ENCODE measurements at places on chromosomes 5 and 9.

- DNase-seq: no peak
Measured at GRCh38 chr5:128083811-128084227, 253 bp downstream of the SLC12A2 start.

GRCh38 chr5:57335092-57335660, 147.4 kb downstream of the ACTBL2 start:
- DNase-seq: no peak

DNA sequence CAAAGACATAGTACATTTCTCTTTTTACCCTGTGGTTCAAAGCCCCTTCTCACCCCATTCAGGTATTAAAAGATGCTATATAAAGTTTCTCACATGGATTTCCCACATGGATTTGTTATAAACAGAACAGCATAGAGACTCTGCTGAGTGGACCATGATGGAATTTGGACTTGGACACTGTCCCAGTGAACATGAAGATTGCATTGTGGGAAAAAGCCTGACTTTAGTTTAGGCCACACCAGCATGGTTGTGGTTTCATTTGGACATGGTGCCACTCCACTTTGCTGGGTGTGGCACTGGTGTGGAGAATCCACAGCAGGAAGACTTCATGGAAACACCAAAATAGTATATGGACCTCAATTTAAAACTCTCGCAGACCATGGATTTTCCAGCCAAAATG, 124.6 kb downstream of the ARHGAP26 start:
- no peak for DNase-seq

GRCh38 chr9:126317513-126317912, 9.1 kb upstream of the MVB12B start:
- no peak for DNase-seq

GRCh38 chr9:129720181-129720864, 32.5 kb downstream of the PTGES start:
- peak; percentile 45 for DNase-seq

- DNase-seq: peak; percentile 89
Measured at GRCh38 chr5:160165137-160166068, 46.2 kb upstream of the PWWP2A start.

GRCh38 chr9:21653091-21653490, 149.3 kb upstream of the MTAP start:
- DNase-seq: no peak

- no peak for DNase-seq
Measured at GRCh38 chr9:76528642-76529190, 69.7 kb downstream of the GCNT1 start.

GRCh38 chr9:38687389-38687842, 32.5 kb downstream of the FAM240B start:
- no peak for DNase-seq

DNA sequence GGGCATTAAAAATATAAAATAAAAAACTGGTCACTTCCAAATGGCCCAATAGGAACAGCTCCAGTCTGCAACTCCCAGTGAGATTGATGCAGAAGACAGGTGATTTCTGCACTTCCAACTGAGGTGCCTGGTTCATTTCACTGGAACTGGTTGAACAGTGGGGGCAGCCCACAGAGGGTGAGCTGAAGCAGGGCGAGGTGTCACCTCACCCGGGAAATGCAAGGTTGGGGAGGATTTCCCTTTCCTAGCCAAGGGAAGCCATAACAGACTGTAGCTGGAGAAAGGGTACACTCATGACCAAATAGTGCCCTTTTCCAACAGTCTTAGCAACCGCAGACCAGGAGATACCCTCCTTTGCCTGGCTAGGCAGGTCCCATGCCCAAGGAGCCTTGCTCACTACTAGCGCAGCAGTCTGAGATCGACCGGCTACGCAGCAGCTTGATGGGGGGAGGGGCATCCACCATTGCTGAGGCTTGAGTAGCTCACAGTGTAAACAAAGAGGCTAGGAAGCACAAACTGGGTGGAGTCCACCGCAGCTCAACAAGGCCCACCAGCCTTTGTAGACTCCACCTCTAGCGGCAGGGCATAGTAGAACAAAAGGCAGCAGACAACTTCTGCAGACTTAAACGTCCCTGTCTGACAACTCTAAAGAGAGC, 12.7 kb downstream of the RLN1 start:
- peak; percentile 73 for DNase-seq

DNA sequence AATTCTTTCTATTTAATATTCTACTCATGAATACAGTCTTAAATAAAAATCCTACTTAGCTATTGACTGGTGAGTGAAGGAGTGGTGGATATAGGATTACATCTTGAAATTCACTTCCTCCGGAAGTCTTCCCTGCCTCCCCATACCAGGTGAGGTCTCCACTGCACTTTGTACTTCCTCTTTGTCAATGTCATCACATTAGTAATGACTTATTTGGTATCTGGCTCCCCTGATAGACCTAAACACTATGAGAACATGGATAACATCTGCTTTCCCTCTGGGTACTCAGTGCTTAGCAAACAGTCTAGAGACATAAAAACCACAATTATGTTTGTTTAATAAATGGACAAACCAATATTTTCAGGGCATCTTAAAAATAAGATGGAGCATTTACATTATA, 532.1 kb downstream of the PDE4D start:
- no peak for DNase-seq

GRCh38 chr5:6317116-6317798, 61.1 kb downstream of the MED10 start:
- DNase-seq: no peak

GRCh38 chr5:154603953-154604679, 126.1 kb upstream of the HAND1 start:
- DNase-seq: no peak

DNA sequence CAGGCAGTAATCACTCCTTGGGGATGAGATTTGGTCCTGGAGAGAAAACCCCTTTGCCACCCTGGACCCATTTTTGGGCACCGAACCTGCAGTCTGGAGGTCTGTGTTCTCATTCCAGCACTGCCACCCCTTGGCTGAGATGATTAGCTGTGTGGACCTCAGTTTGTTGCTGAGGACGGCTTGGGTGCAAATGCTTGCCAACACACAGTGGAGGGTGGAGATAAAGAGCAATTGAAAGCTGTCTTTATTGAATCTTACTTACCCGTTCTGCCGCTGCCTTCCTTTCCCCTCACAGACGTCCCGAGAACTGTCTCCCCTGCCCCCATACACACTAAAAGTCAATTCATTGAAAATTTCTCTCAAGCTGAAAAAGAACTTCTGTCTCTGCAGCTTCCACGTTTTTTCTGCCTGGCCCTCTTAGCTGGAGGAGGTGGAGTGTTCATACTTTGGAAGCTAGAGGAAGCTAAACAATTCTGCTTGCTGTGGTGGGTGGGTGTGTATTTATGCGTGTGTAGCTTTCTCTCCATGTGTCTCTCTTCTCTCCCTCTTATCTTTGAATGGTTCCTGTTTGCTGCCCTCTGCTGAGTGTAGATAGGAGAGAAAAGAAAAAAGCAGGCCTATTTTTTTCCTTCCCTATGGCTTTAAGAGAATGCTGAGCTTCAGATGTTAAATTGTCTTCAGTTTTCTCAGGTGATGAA, 6.6 kb downstream of the GALNT10 start:
- DNase-seq: no peak

DNA sequence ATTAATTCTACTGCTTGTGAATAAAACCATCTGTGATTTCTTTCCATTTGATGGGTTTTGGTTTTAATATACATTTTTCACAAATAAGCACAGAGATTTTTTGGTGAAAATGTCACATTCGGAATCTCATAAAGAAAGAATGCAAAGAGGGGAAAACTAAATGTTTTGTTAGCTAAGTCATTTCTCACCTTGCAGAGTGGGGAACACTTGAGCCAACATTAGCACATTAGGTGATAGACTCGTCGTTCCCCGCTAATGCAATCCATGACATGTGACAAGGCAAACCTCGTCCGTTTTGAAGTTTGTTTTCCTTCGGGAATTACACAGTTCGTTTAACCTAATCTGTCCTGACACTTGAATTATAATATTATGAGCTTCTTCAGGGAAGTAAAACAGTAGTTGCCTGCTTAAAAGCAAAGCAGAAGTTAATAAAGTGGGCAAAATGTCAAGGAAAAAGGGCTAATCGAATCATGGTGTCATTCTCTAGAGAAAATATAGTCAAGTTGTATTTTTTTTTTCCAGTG, 95.8 kb upstream of the LMX1B start:
- no peak for DNase-seq

GRCh38 chr5:97636766-97637165, 453.7 kb upstream of the RIOK2 start:
- DNase-seq: no peak

DNA sequence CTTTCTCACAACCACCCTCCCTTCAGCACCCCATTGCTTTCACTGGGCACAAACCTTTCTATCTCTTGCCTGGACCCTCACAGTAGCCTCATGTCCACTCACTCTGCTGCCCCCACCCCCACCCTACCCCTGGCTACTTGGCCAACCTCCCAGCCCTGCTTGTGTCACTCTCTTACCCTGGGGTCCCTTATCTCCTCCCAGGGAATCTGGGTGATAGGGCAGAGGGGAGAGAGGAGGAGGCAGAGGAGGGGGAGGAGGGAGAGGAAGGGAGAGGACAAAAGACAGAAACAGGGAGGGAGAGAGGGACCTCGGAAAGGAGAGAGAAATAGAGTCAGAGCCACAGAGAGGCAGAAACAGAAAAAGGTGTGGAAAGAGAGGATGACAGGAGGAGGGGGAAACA, 25.0 kb upstream of the KIF12 start:
- no peak for DNase-seq

- no peak for DNase-seq
Measured at GRCh38 chr5:8897316-8897715, 648.6 kb downstream of the SEMA5A start.

- DNase-seq: no peak
Measured at GRCh38 chr5:150271296-150271692, 18.3 kb downstream of the CAMK2A start.

- peak; percentile 94 for DNase-seq
Measured at GRCh38 chr9:132079391-132080091, at the start of gene MED27. MED27 (minus strand) TSS chr9:132079867; CDS start chr9:132079844, 23 bp downstream.

- no peak for DNase-seq
Measured at GRCh38 chr5:68343421-68343826, 127.9 kb downstream of the PIK3R1 start.

- no peak for DNase-seq
Measured at GRCh38 chr5:134143944-134144941, 29.8 kb downstream of the TCF7 start.

DNA sequence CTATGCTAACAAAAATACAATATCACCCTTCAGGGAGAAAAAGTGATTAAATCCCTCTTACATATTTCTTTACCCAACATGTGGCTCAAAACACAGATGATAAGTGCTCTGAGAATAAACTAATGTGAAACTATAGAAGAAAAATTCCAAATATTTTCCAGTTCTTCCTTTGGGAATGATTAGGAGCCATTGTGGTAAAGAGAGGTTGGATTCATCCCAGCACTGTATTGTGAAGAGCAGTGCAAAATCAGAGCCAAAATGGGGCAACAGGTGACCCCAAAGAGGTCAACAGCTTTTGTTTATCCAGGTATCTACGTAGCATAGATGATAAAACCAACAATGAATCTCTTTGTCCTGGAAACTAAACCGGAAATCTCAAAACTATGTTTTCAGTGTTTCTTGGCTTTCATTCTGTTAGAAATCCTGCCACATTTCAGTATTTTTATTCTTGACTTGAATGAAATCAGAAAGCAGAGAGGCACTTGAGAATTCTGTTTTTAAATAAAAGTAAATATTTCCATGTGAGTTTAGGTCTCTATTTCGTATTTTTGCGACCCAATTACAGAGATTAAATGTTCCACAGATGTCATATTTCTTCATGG, 120.4 kb upstream of the FST start:
- no peak for DNase-seq

GRCh38 chr5:71877511-71877910, 158.4 kb downstream of the CARTPT start:
- DNase-seq: no peak

DNA sequence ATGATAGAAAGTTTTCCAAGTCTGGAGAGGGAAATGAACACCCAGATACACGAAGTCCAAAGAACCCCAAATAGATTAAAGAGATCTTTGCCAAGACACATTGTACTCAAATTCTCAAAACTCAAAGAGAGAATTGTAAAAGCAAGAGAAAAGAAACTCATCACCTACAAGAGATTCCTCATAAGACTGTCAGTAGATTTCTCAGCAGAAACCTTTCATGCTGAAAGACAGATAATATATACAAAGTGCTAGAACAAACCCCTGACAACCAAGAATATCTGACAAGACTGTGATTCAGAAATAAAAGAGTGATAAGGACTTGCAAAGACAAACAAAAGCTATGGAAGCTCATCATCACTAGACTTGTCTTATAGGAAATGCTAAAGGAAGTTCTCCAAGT, 326.7 kb upstream of the ZNF608 start:
- no peak for DNase-seq

DNA sequence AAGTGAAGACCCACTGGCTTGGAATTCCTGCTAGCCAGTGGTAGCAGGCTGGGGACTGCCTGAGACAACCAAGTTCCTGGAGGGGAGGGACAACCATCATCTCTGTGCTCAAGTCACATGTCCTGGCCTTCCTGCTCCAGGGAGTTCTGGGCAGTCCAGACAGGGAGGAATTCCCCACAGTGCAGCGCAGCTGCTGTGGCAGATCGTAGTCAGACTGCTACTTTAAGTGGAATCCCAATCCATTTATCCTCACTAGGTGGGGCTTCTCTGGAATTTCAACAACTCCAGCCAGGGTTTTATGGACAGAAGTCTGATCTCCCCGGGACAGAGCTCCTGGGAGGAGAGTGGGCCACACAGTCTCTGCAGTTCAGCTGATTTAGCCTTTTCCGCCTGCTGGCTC, 20.9 kb upstream of the OR5C1 start:
- DNase-seq: no peak

DNA sequence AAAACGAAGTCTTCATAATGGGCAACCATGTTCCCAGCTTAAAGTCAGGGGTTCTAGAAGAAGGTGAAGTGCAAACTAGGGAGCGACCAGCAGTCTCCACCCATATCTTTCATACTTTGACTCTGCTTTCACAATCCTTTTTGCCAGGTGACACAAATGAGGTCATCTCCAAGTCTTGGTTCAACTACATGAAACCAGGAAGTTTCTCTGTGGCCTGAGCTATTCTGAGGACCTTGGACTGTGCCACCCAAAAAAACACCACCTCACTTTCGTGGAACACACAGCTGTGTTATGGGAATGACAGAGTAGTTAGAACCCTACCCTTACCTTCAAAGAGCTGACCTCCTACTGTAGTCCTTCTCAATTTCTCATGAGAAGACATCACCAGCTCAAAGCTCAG, 309.2 kb downstream of the AGTPBP1 start:
- no peak for DNase-seq

Data from glutamatergic neuron (in vitro differentiated cells).